ENCODE measurements at places on chromosomes 11 and 22. TPM values are rescaled to one million over a fixed set of nuclear protein-coding genes. Genes with fewer than 3 reads are reported as not detected.

Gene PRMT3
- 9.2 TPM for total RNA-seq

- no peak for DNase-seq
Observed at GRCh38 chr11:125564357-125564756, 4.9 kb upstream of the EI24 start.

GRCh38 chr11:2319791-2320472 is 18.1 kb downstream of the TSPAN32 start:
- no peak for DNase-seq

GRCh38 chr22:38845004-38845740 is 1.3 kb upstream of the NPTXR start:
- DNase-seq: no peak

Gene PIK3IP1
- 10.3 TPM for total RNA-seq

GRCh38 chr22:36165141-36165540 is 4.6 kb upstream of the APOL3 start:
- no peak for DNase-seq

DNA sequence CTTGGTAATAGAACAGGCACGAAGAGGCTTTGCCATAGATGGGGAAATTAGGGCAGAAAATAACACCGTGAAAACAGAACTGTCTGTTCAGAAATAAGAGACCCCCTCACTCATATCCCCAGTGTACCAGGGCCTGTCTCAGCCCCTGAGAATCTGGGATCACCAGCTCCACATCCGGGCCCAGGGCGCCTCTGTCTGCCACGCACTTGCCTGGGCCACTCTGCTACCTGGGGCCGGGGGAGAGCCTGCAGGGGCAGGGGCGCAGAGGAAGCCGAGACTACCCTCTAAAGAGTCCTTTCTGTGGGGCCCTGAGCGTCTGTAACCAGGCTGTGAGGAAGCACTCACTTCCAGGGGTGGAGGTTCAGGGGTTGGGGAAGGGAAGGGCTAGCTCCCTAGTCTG is 19.8 kb downstream of the NECTIN1 start:
- DNase-seq: no peak

GRCh38 chr11:115129473-115130289 is 374.5 kb downstream of the CADM1 start:
- DNase-seq: no peak

GRCh38 chr11:83367745-83368144 is 81.6 kb upstream of the CCDC90B start:
- no peak for DNase-seq

- DNase-seq: no peak
Observed at GRCh38 chr11:8796941-8797340, 114.0 kb upstream of the AKIP1 start.

DNA sequence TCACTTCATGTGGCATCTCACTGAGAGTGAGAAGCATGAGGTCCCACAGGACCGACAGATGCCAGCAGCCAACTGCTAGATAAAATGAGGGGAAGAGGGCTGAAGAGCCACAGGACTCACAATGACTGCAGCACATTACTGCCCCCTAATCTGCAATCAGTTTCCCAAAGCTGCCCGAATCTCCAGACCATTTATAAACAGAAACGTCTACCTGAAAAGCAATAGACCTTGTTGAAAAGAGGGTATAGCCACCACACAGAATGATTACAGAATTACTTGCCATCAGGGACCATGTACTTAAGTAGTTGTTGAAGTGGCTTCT is 12.4 kb upstream of the TEF start:
- DNase-seq: no peak

Gene EFCAB6
- total RNA-seq: 1.1 TPM

Measured in heart right ventricle (tissue), 16 donors.